ENCODE measurements at places on chromosomes 3 and 15. TPM values are rescaled to one million over a fixed set of nuclear protein-coding genes. Genes with fewer than 3 reads are reported as not detected.

TRA2B gene
- 307 TPM for total RNA-seq

SLC6A11 gene
- not detected for total RNA-seq

EPHB3 gene
- total RNA-seq, result not detected

MAP2K1 gene
- total RNA-seq, result 80.6 TPM

CP gene
- under 0.01 TPM for total RNA-seq

IL17RD gene
- total RNA-seq, result 2.5 TPM

MOBP gene
- total RNA-seq, result 0.13 TPM

EPHA6 gene
- total RNA-seq, result not detected

DTX3L gene
- 29.9 TPM for total RNA-seq

TATDN2 gene
- 23.0 TPM for total RNA-seq

MEX3B gene
- 10.9 TPM for total RNA-seq

FOXL2NB gene
- total RNA-seq, result 0.14 TPM

CAPN3 gene
- total RNA-seq, result 0.57 TPM

ELL3 gene
- 2.0 TPM for total RNA-seq

C2CD4A gene
- 1.3 TPM for total RNA-seq

SFMBT1 gene
- total RNA-seq, result 5.1 TPM

TEX55 gene
- total RNA-seq, result not detected

SLCO3A1 gene
- 4.6 TPM for total RNA-seq

SLC51B gene
- not detected for total RNA-seq

GOLGA6D gene
- not detected for total RNA-seq

ETV5 gene
- total RNA-seq, result 63.2 TPM

Measured in thoracic aorta endothelial cell (primary cell).